Hypothalamus (tissue), 51 donors: ENCODE measurements at places on chromosomes 2 and 18.

DNA sequence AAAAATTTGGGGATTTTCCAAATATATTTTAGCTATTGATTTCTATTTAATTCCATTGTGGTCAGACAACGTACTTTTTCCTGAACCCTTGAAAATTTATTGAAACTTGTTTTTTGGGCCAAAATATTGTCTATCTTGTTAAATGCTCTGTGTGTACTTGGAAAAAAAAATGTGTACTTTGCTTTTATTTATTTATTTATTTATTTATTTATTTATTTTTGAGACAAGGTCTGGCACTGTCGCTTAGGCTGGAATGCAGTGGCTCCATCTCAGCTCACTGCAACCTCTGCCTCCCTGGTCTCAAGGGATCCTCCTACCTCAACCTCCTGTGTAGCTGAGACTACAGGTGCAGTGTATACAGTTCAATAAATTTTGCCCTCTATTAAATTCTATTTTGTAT, 94.6 kb downstream of the TGIF1 start:
- DNase-seq, result no peak

DNA sequence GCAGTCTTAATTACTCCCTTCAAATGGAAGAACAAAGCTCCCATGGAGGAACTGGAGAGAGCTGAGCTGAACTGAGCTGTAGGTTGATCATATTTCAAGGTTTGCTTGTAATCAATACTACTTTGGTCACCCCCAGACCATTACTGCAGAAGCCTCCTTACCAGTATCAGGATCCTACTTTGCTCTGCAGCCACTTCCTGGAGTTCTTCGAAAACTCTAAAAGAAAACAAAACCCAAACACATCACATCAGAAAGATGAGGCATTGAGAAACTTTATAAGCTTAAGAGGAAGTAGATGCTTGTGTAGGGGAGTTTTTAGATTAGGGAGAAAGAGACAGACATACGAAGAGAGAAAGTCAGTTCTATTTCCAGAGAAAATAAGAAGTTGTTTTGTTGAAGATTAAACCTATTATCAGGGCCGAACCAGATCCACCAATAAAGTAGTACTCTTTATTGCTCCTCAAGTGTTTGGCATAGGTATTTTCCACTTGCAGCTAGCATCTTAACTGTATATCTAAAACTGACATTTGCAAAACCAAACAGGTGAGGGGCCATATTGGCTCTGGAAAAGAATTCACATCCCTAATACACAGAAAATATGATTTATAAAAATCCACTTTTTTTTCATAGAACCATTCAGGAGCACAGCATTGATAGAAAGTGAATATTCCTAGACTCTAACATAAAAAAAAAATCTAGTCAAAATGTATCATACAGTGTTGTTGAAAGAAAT, 166.9 kb upstream of the KLF7 start:
- DNase-seq, result no peak

- DNase-seq, result no peak
Measured at GRCh38 chr2:112474844-112475486, 7.0 kb upstream of the TTL start.

DNA sequence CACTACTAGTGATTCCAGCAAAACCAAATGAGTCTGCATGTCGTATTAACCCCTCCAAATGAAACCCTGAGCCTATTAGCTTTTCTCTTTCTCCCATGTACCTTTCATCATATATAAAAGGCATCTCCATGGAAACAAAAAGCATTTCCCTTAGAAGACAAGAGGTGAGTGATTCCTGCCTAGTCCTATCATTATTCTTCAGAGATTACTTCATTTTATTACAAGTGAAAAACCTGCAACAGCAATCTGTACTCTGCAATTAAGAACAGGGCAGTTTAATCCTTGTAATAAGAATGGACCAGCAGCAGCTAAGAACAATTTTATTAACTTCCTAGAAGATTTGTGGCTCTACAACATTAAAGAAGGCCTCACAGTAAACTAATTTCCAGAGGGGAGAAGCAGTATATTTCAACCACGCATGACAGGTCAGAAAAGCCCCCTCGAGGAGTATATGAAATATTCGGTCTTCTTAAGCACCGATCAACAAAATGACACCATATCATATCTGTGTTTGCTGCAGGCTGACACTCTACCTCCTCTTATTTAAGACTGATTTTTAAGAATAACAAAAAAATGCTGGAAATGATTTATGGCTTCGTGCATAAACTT, 132.3 kb upstream of the TFPI start:
- DNase-seq, result no peak

GRCh38 chr2:181430406-181431118, 26.6 kb upstream of the ITGA4 start:
- DNase-seq, result no peak

- no peak for DNase-seq
Measured at GRCh38 chr2:188519136-188519535, 227.5 kb downstream of the GULP1 start.

DNA sequence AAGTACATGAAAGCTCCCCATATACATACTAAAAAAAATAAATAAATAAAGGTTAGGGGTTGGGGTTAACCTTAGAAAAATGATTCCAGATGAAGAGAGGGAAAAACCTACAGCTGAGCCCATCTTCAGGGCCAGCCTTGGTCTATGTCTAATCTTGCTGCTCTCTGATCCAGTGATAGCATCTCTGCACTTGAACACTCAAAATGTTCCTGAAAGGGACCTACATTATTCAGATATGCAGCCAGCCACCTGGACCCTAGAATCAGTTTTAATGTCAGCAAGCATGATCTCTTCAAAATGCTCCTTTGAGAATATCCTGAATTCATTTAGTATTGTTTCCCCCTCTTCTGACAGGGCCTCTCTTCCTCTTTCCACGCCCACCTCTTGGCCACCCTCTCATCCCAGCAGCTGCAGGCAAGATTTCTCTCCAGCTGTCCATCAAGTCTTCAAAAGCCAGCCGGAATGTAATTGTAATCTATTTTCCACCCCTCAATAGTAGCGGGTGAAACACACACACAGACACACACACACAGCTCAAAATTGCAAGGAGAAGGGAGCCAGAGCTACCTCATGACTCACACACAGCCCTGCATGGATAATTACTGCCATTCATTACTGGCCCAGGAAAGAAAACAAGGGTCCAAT, 135.5 kb downstream of the MYO3B start:
- no peak for DNase-seq

DNA sequence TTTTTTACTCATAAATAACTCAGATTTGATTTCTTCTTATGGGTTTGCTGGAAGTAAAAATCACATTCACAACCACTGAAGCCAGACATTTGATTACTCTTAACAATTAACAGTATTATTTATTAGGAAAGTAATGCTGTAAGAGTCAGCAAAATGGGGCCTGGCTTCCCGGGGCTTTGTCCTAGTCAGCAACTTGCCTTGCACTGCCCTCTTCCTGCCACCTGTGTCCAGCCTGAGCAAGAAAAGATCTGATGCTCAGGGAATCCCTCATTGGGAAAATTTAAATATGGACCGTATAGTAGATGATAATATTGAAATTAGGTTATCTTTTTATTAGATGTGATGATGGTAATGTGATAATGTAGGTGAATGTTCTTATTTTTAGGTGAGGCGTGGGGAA, 30.8 kb upstream of the ACYP2 start:
- no peak for DNase-seq

- DNase-seq, result no peak
Measured at GRCh38 chr2:131413148-131413747, 49.3 kb upstream of the RAB6D start.

GRCh38 chr2:23814963-23815362, 112.0 kb downstream of the ATAD2B start:
- no peak for DNase-seq

- no peak for DNase-seq
Measured at GRCh38 chr2:150895968-150896367, 365.7 kb downstream of the RBM43 start.

DNA sequence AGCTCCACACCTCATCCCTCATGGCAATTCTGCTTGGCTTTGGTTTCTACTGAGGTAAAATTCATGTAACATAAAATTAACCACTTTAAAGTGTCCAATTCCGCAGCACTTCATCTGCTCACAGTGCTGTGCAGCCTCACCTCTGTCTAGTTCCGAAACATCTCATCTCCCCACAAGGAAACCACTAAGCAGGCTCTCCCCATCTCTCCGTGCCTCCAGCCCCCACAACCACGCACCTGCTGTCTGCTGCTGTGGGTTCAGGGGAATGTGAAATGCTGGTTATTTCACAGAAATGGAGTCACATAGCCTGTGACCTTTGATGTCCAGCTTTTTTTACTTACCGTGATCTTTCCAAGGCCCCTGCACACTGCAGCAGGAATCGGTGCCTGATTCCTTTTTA, 7.7 kb upstream of the GPC1 start:
- DNase-seq, result no peak

DNA sequence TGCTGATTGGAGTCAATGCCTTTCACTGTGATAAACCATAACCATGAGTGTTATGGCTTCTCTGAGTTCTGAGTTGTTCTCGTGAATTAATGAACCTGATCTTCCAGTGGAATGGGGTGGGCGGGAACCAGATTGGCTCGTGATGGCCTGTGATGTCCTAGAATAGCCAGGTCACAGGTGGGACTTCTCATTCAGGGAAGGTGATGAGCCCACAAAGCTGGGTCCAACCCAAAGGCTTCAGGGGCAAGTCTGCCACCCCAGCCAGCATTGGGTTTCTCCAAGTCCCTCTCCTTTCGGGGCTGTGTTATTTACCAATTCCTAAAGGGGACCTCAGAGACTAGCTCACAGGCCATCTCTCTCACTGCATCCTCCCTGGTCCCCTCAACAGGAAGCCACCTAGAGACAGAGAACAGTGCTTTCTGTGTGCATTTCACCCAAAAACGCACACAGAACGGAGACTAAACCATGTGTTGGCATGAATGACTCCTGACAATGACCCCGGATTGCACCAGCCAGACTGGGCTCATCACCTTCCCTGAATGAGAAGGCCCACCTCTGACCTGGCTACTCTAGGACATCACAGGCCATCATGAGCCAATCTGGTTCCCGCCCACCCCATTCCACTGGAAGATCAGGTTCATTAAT, 85.5 kb downstream of the MALT1 start:
- no peak for DNase-seq

- no peak for DNase-seq
Measured at GRCh38 chr18:49764032-49764431, 49.3 kb downstream of the ACAA2 start.

GRCh38 chr2:230423851-230424458, 8.0 kb downstream of the SP100 start:
- no peak for DNase-seq

DNA sequence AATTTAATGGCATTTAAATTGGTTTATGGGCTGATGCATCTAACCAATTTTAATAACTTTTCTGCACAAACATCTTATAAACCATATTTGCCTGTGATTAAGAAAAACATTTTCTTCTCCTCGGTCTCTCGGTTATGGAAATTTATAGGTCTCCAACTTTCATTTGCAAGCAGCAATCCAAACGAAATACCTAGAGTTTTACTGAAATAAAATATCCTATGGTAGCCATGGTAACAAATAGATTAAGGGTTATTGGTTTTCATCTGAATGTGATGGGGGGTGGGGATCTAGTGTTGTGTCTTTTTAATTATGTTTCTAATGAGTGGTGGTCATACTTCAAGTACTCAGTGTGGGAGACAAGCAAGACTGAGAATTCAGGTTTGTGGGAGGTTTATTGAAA, 2.9 kb downstream of the KLHL29 start:
- DNase-seq, result no peak
